ENCODE measurements at places on chromosomes 3 and 15.
A peak's percentile ranks its signal among the peaks of the same experiment; 100 is the strongest.

DNA sequence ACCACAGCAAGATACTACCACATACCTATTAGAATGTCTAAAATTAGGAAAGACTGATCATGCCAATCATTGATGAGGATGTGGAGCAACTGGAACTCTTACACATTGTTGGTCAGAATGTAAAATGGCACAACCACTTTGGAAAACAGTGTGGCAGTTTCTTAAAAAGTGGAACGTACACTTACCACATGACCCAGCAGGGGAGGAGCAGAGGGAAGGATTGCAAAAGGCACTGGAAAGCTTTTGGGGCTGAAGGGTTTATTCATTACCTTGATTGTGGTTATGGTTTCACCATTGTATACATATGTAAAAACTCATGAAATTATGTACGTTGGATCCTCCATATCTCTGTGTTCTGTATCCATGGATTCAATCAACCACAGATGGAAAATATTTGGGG is 3.3 kb upstream of the EHD4 start:
- no peak for DNase-seq

- no peak for DNase-seq
Measured at GRCh38 chr3:100682056-100682853, 27.0 kb upstream of the TFG start.

- DNase-seq = no peak
Measured at GRCh38 chr3:16088496-16088895, 86.0 kb upstream of the GALNT15 start.

DNA sequence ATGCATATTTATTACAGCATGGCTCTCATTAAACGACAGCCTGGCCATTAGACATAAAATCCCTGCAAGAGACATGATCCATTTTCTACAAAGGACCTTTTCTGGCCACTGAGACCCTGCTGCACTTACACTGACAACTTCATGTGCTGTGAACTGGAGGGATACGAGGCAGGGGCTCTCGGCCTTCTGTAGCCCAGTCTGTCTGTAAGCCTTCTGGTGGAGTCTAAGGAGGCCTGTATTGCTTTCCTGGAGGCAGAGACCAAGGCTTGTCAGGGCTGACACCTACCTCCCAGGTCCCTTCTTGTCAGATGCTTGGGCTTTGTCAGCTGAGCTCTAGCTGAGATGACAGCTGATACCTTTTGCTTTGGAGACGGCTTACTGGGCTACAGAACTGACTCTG is 776.9 kb upstream of the ARPP21 start:
- no peak for DNase-seq

DNA sequence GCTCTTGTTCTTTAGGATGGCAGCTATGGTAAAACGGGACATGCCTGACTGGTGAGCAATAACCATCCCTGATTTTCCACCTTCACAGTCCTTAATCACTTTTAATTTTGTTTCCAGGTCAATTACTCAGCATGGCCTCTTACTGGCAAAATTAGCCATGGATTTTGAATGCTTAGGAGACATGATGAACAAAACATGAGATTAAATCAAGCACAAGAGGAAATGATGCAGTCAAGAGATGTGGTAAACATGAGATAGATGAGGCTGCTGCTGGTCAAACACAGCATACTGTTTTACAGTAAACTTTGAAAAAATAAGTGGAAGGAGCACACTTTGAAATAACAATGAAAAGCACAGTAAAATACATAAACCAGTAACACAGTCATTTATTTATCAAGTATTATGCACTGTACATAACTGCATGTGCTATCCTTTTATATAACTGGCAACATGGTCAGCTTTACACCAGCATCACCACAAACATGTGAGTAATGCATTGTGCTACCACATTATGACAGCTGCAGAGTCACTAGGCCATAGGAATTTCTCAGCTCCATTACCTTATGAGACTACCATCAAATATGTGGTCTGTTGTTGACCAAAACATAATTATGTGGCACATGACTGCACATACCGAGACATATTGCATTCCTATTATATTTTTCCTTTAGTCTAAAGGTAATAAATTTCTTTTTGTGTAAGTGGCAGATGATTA is 30.1 kb upstream of the ZNF502 start:
- no peak for DNase-seq

DNA sequence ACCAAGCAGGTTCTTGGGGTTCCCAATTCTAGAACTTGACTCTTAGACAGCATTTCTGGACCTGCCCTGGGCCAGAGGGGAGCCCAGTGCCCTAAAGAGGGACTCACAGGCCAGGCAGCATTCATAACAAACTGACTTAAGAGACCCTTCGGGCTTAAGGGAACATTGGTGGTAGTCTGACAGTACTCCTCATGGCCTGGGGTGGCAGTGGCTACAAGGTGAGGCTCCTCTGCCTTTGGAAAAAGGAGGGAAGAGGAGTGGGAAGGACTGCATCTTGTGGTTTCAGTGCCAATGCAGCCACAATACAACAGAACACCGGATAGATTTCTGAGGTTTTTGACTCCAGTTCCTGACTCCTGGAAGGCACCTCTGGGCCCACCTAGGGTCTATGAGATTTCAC is 172.2 kb upstream of the STRIT1 start:
- DNase-seq = no peak

DNA sequence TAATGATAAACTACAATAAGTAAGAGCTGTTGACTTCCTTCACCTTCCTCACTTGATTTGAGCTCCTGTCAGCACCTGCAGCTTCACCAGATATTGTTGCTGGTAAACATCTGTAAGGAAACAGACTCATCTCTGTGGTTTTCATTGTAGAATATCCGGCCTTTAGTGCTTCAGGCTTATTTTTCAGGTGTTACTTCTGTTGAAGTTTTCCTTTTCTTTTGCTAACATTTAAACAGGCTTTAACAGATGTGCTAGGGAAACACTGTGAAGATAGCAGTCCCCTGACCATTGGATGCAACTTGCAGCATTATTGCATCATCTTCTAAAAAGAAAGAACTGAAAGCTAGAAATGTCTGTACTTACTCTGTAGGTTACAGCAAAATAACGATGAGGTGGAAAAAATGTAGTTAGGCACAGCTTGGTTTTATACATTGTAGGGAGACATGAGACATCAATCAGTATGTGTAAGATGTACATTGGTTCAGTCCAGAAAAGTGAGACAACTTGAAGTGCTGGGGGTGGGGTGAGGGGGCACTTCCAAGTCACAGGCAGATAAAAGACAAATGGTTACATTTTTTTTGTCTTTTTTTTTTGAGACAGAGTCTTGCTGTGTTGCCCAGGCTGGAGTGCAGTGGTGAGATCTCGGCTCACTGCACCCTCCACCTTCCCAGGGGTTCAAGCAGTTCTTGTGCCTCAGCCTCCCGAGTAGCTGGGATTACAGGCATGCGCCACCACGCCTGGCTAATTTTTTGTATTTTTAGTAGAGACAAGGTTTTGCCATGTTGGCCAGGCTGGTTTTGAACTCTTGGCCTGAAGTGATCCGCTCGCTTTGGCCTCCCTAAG is 10.2 kb downstream of the EDEM1 start:
- no peak for DNase-seq

- DNase-seq = no peak
Measured at GRCh38 chr15:44659056-44659455, 4.4 kb downstream of the SPG11 start.

DNA sequence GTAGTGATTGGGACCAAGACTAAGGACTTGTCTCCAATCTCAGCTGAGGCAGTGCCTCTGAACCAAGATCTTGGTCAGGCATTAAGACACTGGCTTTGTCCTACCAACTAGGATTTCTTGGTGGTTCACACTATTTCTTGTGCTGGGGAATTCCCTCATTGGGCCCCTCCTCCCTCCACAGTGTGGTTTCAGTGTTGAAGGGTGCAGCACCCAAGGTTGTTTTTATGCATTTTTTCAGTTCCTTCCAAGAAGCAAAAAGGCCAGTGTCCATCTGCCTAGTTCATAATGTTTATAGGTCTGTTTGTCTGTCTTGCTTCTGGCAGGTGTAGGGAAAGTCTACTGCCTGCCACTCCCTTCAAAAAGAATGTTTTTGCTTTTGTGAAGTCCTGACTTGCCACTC is 10.6 kb upstream of the ITPKA start:
- DNase-seq = no peak

GRCh38 chr3:7410782-7411181 is 549.9 kb downstream of the GRM7 start:
- no peak for DNase-seq

DNA sequence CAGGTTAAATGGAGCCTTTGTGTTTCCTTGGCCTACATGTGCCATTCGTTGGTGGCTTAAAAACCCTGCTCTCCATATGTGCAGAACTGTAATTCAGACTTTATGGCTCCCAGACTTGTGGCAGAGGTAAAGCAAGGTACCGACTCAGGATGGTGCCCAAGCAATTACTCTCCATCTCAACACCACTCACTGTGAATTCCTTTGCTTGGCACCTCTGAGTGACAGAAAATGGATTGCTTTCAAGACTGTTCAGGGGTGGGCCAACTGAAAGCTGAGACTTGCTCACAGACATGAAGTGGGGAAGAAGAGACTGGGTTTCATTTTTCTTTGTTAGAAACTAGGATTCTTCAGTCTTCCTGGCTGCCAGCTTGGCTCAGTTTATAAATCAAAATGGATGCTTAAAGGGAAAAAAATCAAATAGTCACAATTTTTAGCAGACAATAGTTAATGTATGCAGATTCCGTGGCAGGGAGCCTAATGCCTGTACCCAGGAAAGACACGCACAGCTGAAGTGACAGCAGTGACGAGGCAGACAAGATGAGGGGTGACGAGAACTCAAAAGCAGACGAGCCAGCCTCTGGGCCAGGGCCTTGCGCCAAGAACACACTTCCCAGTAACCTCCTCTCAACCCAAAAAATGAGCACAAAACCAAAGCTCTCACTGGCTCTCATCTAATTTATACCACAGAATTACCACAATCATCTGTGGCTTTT is 207.9 kb upstream of the SLC2A2 start:
- no peak for DNase-seq

GRCh38 chr3:62041681-62042080 is 331.7 kb downstream of the FEZF2 start:
- no peak for DNase-seq

DNA sequence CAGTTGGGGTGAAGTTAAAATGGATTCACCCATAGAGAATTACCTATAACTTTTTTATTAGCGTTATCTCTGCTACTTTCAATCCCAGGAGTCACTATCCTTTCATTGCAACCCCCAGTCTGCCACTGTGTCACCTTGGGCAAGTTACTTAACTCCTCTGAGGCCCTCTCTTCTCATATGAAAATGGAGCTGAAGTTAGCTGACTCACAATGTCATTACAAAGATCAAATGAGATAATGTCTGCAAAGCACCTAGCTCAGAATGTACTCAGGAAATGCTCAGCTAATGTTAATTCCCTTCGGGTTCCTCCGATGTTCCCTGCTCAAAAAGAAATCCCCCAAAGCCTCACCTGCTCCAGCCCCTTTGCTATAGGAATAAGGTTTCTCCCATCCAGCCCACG is 50.0 kb downstream of the TRIM42 start:
- DNase-seq = no peak

DNA sequence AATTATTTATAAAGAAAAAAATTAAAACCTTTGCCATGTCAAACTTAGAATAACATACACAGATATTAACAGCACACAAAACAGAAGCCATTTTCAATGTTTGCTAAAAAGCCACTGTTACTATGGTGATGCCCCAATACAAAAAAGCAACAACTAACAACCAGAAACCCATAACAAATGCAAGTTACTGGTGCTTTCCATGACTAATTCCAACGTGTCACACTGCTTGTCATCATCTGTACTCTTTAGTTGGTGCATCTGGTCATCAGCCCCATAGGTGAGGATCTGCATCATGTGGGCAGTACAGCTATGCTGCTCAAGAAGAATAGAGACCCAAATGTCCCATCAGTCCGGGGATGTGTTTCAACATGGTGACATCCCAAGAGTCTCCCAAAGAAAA is 52.8 kb downstream of the ATP8B4 start:
- DNase-seq = peak; percentile 4

DNA sequence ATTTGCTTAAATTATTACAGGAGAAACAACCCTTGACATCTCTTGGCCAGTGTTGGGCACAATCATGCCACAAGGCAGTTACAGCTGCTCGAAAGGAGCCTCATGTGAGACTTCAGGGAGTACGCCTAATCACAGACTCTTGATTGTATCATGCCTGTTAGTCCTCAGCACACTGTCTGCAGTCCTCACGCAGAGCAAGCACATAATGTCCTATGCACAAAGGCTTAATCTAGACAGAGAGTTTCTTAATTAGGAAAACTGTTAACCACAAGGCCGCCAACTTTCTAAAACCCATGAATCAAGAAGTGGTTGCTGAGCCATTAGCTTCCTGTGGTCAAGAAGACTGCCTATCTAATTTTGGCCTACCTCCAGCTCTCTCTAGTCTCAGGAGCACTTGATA is 172.0 kb downstream of the UNC13C start:
- no peak for DNase-seq

DNA sequence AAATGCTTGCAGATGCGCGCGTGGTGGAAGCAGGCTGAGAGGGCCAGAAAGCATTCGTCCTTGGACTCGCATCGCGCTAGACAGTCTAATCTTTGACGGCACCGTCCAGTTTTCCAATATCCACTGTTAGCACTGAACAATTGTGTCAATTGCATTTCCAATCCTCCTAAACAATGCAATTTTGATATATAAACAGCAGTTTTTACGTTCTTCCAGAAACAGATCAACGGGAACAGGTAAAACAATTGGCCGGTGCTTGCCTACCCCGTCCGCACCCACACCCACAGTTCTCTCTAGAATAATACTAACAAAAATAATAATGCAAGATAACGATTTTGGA is 17.2 kb downstream of the CPN2 start:
- DNase-seq = no peak

DNA sequence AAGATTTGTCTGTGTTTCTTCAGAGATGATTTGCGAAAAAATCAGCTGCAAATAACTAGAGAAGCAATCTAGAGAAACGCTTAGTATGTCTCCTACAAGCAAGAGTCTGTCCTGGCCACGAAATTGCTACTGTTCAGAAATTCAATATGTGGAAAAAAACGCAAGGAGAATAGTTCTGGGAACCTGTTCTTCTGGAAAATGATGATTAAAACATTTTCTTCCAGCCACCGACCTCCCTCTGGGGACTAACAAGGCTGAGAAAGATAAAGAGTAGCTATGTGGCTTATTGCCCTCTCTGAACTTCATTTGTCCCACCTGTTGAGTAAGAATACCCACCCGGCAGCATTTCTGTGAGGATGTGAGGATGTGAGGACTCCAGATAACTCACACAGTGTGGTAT is 31.6 kb downstream of the SNTN start:
- no peak for DNase-seq

DNA sequence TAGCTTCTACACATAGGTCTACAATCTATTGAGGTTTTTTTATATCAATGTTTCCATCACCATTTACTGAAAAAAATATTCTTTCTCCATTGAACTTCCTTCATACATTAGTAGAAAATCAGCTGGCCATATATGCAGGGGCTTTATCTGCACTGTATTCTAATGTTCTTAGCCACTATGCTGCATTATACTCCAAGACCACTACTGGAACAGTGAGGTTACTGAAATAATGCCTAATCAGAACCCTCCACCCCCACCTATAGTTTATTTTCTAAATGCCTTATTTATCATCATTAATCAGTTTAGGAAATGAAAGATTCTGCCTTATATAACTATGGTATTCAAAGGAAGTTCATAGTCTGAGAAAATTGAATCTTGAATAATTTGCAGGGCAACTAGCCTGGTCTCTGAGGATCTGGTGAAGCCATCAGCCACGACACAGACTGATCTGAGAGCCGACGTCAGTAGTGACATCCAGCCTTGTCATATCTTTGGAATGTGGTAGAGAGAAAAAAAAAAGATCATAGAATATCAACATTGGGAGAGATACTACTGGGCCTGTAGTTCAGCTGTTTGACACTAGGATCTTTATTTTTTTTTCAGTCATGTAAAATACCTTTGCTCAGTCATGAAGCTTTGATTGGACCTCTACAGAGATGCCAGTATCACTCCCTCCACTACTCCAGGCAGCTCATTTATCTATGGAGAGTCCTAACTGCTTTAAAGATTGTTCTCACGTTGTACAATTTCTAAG is 66.6 kb downstream of the P3H2 start:
- DNase-seq = no peak

Data from activated CD8-positive, alpha-beta memory T cell treated with anti-CD3 and anti-CD28 coated beads for 48 hours (primary cell).